HFFc6 (cell line): ENCODE measurements at places on chromosomes 2 and 18.

DNA sequence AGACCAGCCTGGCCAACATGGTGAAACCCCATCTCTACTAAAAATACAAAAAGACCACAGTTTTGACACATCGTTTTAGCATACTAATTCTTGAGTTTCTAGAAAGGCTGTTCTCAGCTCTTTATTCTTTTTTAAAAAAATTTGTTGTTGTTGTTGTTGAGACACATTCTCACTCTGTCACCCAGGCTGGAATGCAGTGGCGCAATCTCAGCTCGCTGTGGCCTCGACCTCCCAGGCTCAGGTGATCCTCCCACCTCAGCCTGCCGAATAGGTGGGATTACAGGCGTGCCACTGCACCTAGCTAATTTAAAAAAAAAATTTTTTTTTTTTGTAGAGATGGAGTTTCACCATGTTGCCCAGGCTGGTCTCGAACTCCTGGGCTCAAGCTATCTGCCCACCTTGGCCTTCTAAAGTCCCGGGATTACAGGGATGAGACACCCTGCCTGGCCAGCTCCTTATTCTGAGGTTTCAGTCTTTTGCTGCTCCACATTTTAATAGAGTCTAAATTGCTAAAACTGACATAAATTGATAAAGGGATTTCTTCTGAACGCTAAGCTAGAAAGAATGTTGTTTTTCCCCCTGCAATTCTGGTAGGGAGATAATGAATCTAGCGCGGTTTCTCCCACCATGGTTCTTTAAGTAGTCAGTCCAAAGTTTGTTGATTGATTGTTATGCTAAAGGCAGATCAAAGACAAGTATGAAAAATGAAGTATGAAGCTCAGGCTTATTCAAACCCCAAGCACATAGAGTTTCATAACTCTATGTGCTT lies 32.6 kb upstream of the CABLES1 start:
- DNase-seq, result no peak

DNA sequence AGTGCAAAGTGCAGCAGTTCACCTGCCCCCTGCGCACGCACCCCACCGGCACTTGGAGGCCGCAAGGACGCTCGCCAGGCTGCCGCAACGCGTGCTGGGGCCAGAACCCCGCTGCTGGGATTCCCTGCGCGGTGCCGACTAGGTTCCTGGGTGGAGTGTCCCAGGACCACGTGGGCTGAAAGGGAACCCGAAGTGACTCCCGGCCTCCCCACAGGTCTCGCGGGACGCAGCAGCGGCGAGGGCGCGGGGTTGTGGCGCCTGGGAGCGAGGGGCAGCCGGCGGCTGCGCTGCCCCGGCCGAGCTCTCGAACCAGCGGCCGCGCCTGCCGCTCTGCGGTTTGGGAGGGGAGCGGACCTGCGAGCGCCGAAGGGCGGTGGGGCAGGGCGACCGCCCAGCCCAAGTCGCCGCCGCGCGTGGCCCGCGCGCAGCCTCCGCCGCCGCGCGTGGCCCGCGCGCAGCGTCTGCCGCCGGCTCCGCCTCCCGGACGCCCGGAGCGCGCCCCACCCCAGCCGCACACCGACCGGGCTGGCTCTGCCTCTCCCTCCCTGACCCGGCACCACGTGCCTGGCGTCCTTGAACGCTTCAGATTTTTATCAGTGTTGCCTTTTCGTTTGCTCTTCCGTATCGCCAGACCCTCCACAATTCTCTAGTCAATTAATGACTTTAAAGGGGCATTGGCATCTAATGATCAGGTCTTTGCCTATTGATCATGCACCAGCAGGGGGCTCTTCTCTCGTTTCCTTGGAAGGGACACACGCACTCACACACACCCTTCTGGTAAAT lies at the start of gene FTCDNL1:
FTCDNL1 (minus strand) TSS at position 475 of the 783 bp plus-strand sequence. CDS start 2,230 bp downstream, outside the sequence.
- DNase-seq, result peak; percentile 15

DNA sequence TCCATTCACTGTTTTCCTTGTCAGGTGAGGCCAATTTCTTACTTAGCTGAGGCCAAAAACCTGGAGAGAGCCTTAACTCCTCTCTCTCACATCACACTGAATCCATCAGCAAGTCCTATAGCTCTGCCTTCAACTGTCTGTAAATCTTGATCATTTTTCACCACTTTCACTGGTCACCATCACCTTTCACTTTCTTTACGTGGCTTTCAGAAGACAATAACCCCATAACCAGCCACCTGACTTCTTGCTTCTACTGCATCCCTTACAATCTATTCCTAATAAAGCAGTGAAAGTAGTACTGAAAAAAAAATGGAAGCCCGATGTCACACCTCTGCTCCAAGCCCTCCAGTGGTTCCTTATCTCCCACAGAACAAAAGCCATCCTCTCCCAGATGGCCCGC lies 7.7 kb downstream of the LOXL3 start:
- no peak for DNase-seq

- DNase-seq, result no peak
Measured at GRCh38 chr2:18047213-18047611, 168.7 kb downstream of the KCNS3 start.

GRCh38 chr2:124209441-124209840 lies 184.4 kb downstream of the CNTNAP5 start:
- DNase-seq, result no peak

DNA sequence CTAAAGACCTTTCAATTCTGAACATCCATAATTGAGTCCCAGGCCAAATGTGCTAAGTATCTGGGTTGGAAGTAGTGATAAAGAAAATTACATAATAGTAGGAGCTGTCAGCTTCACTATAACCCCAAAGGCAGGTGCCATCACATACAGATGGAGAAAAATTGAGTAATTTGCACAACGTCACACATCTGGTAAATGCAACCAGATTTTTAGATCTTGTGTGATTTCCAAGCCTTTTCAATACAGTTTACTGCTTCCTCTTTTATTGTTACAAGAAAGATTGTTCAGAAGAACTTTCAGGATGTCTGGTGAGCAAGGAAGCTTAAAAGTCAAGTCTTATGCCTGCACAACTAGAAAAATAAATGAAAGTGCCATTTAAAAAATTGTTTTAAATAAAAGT lies 62.3 kb downstream of the UBE2E3 start:
- DNase-seq, result no peak

DNA sequence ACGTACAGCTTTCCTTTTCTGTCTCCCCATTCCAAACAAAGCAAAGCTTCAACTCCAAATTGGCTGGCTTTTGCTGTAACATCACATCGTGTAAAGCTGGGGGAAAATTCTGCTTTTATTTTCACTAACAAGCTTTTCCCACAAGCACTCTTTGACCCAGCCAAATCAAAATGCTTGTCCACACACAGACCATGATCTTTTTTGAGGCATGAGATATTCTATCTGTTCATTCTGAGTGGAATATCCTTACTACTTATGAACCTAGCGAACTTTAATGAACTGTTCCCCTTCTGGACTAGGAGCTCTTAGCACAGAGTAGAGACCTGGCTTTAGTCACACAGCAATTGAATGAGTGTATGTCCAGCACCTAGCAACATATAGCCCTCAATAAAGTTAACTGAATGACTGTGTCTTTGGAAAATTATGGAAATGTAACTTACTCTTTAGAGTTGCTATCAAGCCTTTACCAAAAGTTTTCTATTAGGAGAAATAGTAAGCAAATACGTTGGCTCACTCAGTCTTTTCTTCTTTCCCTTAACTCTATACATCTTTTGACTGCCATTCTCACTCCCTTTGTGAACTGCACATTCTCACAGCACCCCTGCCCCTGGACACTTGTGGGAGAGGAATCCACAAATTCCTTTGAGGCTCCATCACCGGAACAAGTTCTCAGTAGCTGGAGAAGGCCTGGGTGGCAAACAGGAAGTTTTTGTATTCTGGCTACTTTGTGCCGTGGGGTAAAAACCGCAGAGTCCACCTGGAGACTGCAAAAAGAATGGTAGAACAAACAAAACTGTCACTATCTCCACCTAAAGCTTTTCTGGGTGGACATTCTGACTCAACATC lies 1.3 kb upstream of the UBE2E3 start:
- DNase-seq, result peak; percentile 74

DNA sequence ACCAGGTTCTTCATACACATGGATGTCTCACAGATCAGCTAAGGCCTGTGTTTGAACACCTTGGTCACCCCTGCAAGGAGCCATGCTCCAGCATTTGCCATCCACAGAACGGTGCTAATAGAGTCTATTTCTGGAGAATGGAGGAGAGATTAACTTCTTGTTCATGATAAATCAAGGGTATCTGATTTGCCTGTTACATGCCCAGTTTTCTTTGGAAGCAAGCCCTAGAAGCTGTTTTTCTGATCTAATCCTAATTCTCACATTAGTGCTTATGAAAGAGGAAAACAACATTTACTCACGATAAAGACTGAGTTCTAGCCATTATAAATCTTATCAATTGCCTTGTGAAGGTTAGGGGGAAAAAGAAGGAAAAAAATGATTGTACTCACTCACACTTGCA lies 119.6 kb upstream of the DTNA start:
- DNase-seq, result no peak

DNA sequence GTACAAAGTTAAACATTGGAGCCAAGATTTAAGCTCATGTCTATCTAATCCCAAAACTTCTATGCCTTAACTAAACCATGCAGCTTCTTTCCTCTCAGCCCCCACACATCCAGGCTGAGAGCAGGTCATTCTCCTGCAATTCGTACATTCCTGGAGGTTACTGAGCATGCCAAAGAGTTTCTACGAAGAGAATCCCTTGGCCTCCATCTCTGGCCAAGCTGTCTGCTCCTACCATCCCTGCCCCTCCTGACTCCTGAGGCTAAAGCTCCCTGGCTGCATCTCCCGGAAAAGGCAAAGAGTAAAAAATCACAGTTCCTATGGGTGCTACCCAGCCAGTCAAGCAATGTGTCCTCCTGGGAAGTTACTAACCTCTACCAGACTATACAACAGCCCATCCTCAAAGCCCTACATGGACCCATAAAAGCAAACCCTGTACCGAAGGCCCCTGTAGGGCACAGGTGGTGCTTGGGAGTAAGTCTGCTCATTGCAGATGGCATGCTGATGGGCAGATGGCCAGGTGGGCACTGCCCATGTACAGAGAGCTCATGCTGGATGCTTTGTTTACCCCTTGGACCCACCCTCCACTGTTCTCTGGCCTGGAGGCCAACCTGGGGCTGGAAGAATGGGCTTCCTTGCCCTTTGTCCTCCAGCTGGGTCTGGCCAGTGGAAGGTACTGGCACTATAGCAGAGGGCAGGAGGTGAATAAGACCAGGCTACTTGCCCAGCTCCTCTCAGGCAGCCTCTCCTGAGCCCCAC lies 99.5 kb downstream of the TTC32 start:
- no peak for DNase-seq

- DNase-seq, result no peak
Measured at GRCh38 chr2:217334561-217334960, 474.7 kb upstream of the TNP1 start.

DNA sequence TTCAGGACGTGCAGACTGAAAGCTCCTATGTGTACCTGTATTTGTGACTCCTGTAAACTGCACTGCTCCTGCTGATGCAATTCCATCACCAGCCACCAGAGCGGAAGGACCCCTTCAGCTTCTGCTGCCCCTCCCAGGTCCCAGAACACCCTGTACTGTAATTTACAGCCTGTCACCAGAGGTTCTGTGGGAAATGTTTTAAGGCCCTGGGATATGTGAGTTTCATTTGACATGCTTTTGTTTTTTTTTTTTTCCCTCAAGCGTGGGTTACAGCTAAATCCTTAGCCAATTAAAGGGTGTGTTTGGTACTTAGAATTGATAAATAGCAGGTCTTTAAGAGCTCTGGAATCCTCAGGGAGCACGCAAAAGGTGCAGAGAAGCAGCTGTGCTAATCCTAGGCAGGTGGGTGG lies 79.4 kb downstream of the KCTD1 start:
- no peak for DNase-seq

- DNase-seq, result peak; percentile 94
Measured at GRCh38 chr2:237281836-237282306, 132.1 kb downstream of the COL6A3 start.

- no peak for DNase-seq
Measured at GRCh38 chr2:104289651-104290565, 564.0 kb upstream of the POU3F3 start.

DNA sequence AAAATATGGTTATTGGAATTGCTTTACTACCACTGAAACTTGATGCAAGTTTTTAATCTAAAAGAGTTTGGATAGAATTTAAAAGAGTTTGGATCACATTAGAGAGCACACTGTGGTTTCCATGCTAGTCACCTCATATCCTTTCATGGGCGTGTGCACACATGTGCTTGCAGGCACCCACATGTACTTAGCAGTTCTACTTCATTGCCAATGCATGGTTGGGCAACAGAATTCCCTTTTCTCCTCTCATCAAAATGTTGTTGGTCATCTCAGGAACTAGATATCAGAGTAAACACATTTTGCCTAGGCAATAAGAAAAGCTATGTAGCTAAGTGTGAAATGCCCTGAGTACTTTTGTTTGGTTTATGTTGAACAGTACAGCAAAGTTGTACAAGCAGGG lies 254.1 kb upstream of the RASGRP3 start:
- DNase-seq, result no peak

GRCh38 chr2:62663411-62663810 lies 42.1 kb upstream of the EHBP1 start:
- peak; percentile 90 for DNase-seq

DNA sequence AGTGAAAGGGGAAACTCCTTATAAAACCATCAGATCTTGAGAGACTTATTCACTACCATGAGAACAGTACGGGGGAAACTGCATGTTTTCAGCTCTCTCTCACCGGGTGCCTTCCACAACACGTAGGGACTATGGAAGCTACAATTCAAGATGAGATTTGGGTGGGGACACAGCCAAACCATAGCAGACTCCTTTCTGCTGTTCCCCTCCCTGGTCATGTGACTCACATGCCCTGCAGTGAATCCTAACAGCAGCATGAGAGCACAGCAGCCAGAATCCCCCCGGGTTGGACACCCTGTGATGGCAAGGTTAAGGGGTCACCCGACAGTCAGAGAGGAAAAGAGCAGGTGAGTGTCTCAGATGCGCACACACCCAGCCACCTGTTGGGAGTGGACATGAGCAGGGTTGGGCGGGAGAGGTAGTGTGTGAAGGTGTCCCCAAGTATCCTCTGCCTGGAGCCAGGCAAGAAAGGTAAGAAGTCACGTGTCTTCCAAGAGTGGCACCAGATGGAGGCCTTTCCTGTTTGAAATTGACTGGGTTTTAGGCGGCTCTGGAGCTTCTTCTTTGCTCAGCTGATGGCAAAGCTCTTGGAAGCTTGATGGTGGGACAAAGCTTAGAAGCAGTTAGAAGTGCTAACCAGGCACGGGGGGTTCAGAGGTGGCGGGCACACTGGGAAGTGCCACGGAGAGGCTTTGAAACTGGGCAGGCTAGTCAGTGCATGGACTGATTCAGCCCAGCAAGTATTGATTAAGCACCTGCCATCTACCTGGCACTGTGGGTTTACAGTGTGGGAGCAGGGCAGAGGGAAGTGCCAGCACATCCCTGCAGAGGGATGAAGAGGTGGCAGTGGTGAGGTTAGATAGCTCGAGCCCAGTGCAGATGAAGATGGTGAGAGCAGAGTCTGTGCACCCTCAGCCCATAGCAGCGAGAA lies 68.7 kb downstream of the RHOB start:
- DNase-seq, result no peak

DNA sequence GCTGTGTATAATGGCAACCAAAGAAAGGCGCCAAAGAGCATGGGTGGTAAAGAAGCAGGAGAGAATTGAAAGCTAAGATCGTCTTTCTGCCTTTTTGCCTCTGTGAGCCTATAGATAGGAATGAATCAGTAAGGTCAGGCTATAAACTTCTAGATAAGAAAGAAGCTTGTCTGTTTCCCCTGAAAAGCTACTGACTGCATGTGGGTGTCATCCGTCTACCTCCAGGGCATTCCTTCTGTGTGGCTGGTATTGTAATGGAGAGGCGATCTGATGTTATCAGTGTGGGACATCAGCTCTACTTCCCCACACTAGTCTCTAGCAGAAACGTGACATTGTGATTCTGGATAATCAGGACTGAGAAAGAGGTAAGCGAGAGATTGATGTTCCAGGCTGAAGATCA lies 63.4 kb upstream of the PLA2R1 start:
- no peak for DNase-seq
